ENCODE measurements at places on chromosomes 13 and 19.

DNA sequence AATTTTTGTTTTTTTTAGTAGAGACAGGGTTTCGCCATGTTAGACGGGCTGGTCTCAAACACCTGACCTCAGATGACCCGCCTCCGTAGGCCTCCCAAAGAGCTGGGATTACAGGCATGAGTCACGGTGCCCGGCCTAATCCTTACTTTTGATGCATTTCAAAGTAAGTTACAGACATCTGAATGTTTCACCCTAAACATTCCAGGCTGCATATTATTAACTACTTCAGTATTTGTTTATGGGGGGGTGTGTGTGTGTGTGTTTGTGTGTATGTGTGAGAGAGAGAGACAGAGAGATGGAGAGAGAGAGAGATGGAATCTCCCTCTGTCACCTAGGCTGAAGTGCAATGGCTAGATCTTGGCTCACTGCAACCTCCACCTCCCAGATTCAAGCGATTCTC lies 13.1 kb downstream of the SULT2B1 start:
- no peak for DNase-seq

DNA sequence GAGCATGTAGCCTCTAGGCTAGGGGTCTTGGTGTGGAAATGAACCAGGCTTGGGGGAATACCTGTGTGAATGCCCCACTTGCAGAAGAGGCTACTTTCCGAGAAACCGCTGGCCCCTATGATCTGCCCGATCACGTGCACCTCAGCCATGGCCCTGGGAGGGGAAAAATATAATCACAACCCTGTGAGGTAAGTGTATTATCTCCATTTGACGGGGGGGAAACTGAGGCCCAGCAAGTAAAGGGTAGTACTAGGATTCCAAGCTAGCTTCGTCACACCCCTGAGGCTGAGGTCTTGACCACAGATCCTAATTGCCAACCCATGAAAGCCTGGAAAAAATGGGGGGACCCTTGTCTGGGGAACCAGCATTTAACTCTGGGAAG lies 587 bp downstream of the B9D2 start:
- no peak for DNase-seq

DNA sequence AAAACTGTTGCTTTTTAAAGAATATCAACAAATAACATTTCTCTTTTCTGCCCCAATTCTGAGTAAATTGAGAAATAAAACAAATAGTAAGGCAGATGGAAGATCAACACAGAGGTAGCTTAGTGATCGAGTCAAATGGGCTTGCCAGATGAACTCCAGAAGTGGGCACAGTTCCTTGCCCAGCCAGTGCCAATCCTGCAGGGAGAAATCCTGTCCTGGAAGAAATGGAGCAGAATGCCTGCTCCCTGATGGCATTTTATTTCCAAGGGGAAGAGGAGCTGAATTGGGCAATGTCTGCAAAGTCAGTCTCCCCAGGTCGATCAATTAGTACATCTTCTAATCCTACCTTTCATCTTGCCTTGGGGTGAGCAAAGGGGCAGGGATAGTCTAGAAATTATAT lies 225.3 kb downstream of the NHLRC3 start:
- DNase-seq: no peak

- no peak for DNase-seq
Measured at GRCh38 chr13:107252428-107252827, 684.5 kb upstream of the ARGLU1 start.

- no peak for DNase-seq
Measured at GRCh38 chr19:18771328-18772242, 19.5 kb downstream of the COMP start.

- no peak for DNase-seq
Measured at GRCh38 chr13:22848539-22849052, 332.2 kb upstream of the SGCG start.

GRCh38 chr19:49217382-49217781 lies 59.8 kb downstream of the TRPM4 start:
- no peak for DNase-seq

GRCh38 chr13:46288570-46289259 lies 77.0 kb downstream of the LRRC63 start:
- DNase-seq: peak; percentile 72

Data from naive thymus-derived CD8-positive, alpha-beta T cell (primary cell).